Fibroblast of lung (primary cell): ENCODE measurements at places on chromosomes 7 and 10.

GRCh38 chr10:127100983-127101615 lies 95.3 kb downstream of the INSYN2A start:
- DNase-seq: no peak

DNA sequence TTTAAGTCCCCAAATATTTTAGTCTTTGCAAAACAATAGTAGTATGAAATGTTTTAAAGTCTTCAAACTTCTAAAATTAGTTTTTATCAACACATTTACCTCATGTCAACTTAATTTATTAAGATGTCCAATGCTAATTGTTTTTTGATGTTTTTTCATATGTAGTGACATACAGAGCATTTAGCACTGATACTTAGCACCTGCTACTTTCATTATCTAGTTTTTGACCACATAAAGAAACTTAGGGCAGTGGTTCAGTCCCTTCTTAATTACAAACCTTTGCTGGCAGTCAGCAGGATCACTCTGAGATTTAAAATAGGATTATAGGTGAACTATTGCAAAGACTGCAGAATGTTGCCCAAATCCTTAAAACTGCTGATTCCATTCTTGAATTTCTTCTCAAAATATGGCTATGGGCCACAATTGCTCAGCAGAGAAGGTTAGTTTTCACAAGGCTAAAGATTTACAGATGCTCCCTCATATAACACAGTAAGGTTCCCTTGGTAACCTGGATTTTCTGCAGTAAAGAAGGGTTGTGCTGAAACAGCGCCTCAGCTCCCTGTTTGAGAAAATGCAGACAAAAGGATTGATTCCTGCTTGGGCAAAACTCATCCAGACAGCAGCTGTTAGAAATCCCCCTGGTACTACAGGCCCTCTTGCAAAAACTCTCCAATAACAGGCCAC lies 3.4 kb downstream of the GPR85 start:
- no peak for DNase-seq

DNA sequence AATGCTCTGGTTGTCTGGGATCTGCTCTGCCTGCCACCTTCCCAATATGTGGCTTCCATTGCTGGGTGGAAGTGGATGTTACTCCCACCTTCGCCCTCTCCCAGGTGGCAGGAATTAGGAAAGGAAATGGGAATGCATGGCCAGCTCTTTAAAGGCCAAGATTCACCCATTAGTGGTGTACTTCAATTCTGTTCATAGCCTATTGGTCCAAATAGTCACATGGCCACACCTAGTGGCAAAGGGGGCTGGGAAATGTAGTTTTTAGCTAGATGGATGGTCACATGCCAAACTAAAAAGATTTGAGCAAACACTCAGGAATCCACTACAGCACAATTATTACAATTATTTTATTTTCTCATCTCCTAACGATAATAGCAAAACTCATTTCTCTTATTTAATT lies 135.1 kb downstream of the NPY start:
- DNase-seq: peak; percentile 2

DNA sequence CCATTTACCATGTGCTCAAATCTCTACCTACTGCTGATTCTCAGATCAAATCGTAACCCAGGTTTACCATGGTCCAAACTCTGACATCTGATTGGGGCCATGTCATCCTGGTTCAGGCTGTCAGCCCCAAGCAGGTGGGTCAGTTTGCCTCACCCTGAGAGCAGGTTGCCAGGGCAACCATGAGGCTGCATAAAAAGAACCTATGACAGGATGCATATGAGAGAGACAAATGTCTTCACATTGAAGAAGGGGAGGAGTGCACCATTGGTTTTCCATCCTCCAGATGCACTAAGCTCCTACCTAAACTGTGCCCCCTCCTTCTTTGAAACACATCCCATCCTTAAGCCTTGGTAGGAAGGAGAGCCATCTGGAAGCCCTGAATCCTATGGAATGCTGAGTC lies 10.2 kb downstream of the PRSS1 start:
- DNase-seq: no peak

DNA sequence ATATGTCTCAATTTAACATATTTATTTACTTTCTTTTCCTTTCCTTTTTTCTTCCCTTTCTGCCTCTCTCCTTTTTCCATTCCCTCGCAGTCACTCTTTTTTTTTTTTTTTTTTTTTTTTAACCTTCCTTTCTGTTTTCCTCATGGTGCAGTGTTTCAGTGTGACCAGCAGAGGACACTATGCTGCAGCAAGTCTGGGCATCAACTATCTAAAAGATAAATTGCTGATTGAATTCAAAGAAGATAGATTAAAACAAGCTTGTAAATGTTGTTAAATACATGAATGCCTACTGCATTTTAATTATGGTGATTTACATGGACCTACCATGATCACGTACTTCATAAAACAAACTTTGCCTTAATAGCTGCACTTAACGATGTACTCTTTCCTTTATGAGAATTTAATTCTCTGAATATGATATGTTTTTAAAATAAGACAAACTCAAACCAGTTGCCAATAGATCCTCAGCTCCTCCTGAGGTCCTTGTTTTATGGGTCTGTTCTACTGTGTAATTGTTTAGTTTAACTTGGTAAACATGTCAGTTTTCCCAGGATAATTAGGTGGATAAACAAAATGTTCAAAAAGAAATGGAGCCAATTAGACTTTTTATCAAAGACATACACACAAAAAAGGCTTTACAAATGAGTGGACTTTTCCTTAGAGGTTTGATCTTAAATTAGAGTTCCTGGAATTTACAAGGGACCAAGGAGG lies 101.0 kb upstream of the AGR3 start:
- DNase-seq: peak; percentile 76

- no peak for DNase-seq
Measured at GRCh38 chr7:2934984-2935740, 91.1 kb upstream of the GNA12 start.

DNA sequence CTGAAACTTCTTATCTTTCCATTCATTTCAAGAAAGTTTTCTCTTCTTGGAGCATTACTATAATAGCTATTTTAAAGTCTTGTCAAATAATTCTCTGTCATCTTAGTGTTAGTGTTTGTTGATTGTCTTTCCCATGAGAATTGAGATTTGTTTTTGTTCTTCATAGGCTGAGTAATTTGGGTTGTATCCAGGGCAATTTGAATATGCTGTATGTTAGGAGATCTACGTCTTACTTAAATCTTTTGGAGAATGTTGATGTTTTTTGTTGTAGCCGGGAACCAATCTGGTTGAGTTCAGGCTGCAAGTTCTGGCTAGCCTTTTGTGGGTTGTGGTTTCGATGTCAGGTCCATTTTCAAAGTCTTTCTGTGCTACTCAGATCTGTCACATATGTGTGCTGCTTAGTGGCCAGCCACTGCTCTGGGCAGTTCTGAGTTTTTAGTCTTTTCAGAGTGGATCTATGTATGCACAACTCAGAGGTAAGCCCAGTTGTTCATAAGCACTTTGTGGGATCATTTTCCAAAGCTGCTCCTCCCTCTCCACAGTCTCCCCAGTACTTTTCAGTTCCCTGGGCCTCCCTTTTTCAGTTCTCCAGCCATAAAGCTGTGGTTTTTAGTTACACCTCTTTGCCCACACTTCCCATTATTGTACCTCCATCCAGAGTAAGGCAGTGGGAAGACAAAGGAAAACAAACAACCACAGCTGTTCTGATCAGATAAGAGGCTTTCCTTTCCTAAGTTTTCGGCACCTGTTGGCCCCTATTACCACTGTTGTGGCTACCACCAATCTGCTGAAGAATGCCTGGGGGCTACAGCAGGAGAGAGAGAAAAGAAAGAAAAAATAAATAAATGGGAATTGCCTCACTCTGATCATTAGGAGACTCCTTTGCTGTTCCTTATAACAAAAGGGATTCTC lies 4.7 kb upstream of the CCNJ start:
- no peak for DNase-seq

GRCh38 chr10:7797582-7797981 lies 9.6 kb downstream of the ATP5F1C start:
- DNase-seq: peak; percentile 98

- peak; percentile 14 for DNase-seq
Measured at GRCh38 chr7:156993021-156993924, 17.2 kb downstream of the MNX1 start.

DNA sequence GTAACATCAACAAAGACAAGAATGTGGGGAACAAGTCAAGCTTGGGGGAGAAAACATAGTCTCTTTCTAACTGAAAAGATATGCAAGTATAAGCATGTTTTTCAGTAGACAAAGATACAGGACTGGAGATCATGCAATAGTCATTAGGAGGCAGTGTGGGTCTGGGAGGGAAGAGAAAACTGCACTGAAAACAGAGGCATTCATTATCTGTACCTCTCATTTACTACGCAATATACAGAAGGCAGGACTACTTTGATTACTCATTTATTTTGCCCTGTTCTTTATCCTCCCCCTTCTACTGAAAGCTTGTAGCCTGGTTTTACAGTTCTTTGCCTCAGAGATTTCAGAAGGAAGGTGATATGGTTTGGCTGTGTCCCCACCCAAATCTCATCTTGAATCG lies 341.2 kb downstream of the CRPPA start:
- no peak for DNase-seq

- no peak for DNase-seq
Measured at GRCh38 chr7:33770576-33770975, 134.8 kb upstream of the BMPER start.

GRCh38 chr7:114466917-114467316 lies 52.3 kb downstream of the FOXP2 start:
- peak; percentile 25 for DNase-seq

GRCh38 chr10:5568984-5569383 lies 44.2 kb downstream of the CALML3 start:
- no peak for DNase-seq

GRCh38 chr7:121914676-121915279 lies 41.8 kb downstream of the PTPRZ1 start:
- no peak for DNase-seq

DNA sequence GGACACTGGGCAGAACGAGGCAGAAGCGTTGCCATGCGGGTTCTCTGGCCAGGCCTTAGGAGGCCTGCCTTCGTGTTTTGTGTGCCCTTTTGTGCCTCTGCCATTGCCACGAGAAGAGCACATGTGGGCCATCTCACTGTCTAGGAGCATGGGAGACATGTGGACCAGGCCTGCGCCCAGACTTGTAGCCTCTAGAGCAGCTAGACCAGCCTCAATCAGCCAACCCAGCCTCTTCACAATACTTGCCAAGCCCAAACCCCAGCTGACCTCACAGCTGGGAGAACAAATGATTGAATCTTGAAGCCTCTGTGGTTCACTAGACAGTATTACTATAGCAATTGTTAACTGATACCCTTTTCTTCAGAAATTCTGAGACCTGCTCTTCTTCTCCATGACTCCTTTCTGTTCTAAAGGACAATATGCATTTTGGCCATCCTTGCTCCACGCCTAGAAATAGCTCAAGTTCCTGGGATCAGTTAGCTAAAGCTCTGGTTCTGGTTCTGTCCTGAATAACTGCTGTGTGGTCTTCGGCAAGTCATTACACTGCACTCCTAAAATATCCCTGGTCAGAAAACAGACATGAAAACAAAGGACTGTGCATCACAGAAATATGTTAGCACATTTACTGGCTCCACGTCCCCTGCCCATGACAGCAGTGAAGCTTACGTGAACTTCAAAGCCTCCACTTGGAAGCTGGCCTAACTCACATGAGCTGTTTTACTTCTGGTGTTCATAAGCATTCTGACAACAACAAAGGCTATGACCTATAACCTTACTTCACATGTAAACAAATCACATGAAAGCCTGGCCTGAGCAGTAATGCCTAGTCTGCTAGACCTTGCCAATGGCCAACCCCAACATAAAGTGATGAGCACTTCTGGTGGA lies 72.3 kb upstream of the MKRN1 start:
- DNase-seq: peak; percentile 34

DNA sequence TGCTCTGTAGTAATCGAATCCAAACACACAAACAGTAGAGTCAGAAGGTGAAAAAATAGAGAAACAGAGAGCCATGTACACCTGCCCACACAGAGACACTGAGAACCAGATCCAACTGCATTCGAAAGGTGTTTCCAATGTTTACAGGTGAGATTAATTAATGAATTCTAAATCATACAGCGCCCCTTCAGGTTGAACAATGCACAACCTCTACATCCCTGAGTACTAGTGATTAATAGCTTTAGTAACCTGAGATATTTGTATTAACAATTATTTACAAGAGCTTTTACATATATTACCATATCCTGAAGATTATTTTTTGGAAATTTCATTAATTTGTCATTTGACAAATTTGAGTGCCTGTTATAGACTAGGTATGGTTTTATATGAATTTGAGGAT lies 7.6 kb upstream of the MRC1 start:
- no peak for DNase-seq

- DNase-seq: peak; percentile 94
Measured at GRCh38 chr10:34739915-34740314, 75.2 kb downstream of the PARD3 start.

- no peak for DNase-seq
Measured at GRCh38 chr10:121681997-121682687, 83.9 kb upstream of the FGFR2 start.

- no peak for DNase-seq
Measured at GRCh38 chr10:22159180-22159579, 58.6 kb downstream of the EBLN1 start.

GRCh38 chr7:155685070-155685790 lies 40.8 kb downstream of the RBM33 start:
- no peak for DNase-seq

DNA sequence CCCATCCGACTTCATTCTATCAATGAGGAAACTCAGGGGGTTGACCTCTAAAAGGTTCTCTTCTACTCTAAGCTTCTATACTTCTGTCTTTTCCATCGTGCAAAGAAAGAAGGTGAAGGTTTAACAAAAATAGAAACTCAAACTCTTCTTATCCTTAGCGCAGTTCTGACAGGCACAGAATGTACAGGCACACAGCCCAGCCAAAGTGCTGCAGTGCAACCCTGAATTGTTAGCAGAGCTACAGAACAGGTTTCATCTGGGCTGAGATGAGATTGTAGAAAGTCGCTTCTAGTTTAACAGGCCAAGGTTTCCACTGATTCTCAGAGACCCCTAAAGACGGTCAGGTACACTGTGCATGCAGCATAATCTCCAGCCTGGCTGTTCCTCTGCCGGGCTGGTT lies 79.3 kb upstream of the AFAP1L2 start:
- no peak for DNase-seq

GRCh38 chr7:143931739-143932138 lies 3.3 kb upstream of the OR2F2 start:
- DNase-seq: no peak

GRCh38 chr7:50391386-50391785 lies 58.8 kb downstream of the FIGNL1 start:
- no peak for DNase-seq

- DNase-seq: peak; percentile 3
Measured at GRCh38 chr10:16545116-16545736, 23.5 kb upstream of the C1QL3 start.
